ENCODE measurements at places on chromosomes 5 and 9.

- no peak for DNase-seq
These were observed 43.1 kb downstream of the POLR1E start for GRCh38 chr9:37528652-37529471.

DNA sequence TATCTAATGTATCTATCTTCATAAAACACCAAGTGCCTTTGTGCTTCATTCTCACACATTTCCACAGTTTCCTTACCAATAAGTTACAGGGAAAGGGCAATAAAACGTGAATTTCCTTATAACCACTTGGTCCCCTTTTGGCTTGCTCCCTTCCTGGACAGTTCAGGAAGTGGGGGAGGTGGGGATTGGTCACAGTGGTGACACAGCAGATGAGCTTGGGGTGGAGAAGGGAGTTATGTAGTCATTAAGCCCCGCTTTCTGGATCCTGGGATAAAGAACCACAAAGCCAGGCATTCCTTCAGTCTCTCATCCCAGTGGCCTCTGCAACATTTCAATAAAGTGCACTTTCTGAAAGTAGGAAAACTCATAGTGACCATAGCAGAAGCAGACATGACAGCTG is 47.1 kb upstream of the FYB1 start:
- no peak for DNase-seq

- DNase-seq = no peak
These were observed 129.4 kb downstream of the ZSWIM6 start for GRCh38 chr5:61461417-61461816.

DNA sequence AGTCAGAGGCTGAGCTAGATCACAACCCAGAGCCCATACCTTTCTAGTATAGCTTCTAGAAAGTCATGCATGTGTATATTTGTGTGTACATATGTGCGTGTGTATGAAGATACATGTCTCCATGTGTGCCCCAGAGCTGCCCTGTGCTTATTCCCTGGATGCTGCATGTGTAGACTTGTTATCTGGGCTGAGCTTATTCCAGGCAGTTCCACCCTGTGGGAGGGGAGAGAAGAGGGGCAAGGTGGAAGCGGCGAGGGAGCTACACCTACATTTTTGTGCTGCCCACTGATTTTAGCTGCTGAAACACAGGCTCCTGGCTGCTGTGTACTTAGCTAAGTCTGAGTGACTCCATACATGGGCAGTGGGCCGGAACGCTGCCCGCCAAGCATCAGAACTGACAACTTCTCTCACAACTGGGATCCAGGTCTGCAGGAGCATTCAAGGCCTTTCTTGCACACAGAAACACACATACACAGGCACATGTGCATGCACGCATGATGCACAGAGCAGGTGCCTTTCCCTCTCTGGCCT is 38.0 kb upstream of the XPA start:
- no peak for DNase-seq

DNA sequence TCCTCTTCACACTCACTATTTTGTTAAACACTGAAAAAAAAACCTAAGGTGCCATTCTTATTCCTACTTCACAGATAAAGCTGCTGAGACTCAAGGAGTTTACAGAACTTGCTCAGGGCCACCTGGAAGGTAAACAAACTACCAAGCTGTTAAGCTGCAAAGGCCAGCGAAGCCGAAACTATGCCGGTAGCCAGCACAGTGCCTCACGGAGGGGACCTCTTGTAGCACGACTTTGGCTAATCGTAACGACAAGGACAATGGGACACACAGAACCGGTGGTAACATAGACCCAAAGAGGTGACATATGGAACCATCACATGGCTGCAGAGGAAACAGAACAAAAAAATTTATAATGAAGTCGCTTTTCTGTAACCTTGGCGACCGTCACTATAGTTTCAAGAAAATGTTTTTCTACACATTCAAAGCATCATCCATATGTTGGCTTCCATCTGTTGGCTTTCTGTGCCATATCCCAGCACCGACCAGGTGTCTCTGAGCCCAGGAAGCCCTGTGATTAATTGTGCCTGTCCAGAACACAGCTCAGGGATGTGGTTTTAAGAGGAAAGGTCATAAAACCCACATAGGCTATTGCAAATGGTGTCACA is 60.3 kb downstream of the S1PR3 start:
- no peak for DNase-seq

DNA sequence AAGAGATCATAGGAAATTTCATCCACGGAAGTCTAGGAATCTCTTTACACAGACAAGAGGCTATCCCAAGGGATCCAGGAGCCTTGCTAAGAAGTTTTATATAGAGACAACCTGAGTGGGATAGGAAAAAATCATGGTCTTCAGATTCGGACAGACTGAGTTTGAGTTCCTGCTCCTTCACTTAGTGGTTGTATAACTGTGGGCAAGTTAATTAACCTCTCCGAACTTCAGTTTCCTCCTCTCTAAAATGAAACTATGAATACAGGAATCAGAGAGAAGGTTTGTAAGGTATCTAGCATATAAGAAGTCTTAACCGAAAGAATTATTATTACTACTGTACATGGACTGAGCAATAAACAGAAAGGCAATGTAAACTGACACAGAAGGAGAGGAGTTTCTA is 35.1 kb downstream of the NR2F1-AS1 start:
- DNase-seq = no peak

- no peak for DNase-seq
These were observed 177.9 kb downstream of the C9orf152 start for GRCh38 chr9:110029956-110030480.

DNA sequence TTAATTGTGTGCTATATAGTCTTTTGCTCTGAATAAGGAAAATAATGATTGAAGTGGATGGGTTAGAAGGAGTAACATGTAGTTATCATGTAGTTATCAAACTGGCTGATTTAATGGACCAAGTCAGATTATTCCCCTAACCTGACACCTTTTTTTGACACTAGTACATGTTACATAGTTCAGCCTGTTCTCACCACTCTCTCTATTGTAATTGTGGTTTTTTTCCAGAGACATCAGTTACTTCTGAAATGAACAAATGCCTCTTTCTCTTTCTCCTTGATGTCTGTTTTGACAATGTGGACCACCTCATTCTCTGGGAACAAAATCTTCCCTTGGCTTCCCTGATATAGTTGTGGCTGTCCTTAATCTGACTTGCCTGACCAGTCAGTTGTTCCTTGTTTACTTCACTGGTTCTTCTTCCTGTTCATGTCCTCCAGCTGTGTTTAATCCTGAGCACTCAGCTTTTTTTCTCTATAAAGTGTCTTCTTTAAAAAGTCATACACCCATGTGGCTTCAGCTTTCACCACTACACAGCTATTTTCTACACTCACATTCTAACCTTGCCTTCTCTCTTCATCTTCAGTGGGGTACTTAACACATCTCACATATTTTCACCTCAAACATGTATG is 243.4 kb downstream of the ARRDC3 start:
- no peak for DNase-seq

DNA sequence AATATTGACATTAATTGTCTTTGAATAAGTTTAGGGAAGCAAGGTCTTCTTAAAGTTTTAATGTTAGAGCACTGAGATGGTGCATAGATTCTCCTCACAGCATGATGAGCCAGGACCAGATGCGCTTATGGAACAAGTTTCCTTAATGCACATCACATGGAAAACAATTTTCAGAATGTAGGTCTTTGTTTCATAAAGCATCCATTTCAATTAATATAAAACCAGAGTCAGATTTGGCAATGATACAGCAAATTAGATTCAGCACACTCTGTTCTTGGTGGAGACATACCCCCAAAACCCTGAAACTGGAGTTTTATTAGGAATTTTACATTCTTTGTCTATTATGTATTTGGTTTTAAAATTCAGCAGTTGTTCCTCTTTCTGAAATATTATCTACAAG is 402.1 kb upstream of the SEMA6A start:
- DNase-seq = no peak

Data from HepG2 (cell line).